ENCODE measurements at places on chromosomes 1 and 21. TPM values are rescaled to one million over a fixed set of nuclear protein-coding genes. Genes with fewer than 3 reads are reported as not detected.

EPHA10 gene
- total RNA-seq = 9.6 TPM

RAB7B gene
- 6.1 TPM for total RNA-seq

CDCA8 gene
- total RNA-seq = 2.2 TPM

DIO1 gene
- 0.11 TPM for total RNA-seq

DNA sequence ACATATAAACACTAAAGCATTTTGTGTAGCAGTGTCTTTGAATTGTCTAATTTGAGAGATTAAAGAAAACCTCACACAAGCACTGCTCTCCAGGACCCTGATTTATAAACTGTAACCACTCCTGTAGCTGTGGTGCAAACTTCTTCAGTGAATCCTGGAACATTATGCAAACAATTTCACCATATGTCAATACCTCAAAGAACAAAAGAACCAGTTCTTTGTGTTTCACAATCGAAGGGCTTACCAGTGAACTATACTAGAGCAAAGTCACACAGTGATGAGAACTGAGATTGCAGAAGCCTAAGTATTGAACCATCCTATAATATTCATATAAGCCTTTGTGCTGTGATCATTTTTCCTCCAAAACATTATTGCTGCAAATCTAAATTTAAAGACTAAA is 21.5 kb downstream of the DPH5 start:
- H3K27ac ChIP-seq = no peak overlapping the region
- no peaks in the 10 kb centered on the region for H3K27me3 ChIP-seq
- peak; percentile 48 for DNase-seq

DNA sequence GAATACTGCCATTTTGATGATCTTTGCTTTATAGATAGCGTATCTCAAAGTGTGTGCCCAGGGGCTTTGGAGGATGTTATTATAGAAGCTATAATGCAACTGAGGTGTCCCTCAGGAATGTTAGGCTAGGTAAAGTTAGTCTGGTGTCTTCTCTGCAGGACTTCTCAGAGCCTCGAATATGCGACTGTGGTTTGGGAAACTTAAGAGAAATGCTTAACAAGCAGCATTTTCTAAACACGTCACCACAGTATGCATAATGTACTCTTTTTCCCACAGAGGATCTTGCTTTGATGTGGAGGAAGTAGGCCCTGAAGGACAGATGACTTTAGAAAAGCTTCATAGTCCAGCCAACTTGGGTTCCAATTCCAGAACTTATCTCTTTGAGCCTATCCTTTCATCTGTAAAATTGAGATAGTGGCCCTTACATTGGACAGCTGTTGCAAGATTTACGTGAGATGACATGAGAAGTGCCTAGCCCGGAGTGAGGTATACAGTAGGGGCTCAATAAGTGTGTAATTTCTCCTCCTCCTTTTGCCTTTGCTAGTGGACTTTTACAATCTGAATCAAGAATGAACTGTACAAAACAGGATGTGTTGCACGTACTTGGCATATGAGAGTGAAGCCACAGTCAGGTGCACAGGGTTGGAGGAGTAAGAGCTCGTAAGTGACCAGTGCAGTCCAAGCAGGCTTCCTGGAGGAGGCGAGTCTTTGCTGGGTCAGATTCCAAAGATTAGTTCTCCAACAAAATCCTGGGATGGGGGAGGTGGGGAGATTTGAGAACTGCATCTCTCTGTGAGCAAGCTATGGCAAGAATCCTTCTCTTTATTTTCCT is 29.7 kb upstream of the TRABD2B start:
- H3K27me3 ChIP-seq = no peaks in the 10 kb centered on the region
- no peak overlapping the region for H3K27ac ChIP-seq
- no peak overlapping the region for H3K4me3 ChIP-seq
- DNase-seq = no peak

GRCh38 chr1:41073971-41074370 is 52.4 kb upstream of the SLFNL1 start:
- H3K4me3 ChIP-seq = no peak overlapping the region
- H3K36me3 ChIP-seq = peaks cover 9% of the 10 kb centered on the region
- no peaks in the 10 kb centered on the region for H3K27me3 ChIP-seq

DNA sequence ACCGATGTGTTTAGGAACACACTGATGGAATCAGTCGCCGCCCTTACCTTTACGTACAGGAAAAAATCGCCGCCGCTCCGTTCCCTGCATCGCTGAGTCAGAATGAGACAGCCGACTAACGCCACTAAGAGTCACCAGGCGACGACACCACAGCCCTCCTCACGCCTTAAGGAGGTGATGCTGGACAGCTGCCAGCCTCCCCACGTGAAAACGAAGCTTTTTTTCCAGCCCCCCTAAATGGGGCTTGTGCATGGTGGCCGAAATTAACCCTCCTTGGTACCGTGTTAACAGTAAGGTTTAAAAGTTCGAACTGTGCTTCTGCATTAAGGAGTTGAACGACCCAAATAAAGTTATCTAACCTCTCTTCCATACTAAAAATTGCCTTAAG is 511 bp downstream of the DNTTIP2 start:
- peaks cover 11% of the 10 kb centered on the region for H3K36me3 ChIP-seq
- no peak for DNase-seq
